Fibroblast of lung (primary cell): ENCODE measurements at places on chromosomes 13 and 19. TPM values are rescaled to one million over a fixed set of nuclear protein-coding genes. Genes with fewer than 3 reads are reported as not detected.

ZNF253 gene
- total RNA-seq, result 3.3 and 5.6 TPM in 2 replicates

CCNA1 gene
- total RNA-seq, result 3.5 TPM in 1 of 2 replicates, not detected in the other

PEAK3 gene
- total RNA-seq, result not detected in 2 replicates

FPR3 gene
- total RNA-seq, result under 0.01 TPM in 1 of 2 replicates, not detected in the other

OR4F17 gene
- total RNA-seq, result not detected in 2 replicates

SHC2 gene
- 2.5 and 3.3 TPM in 2 replicates for total RNA-seq
